NT2/D1 (cell line): ENCODE measurements at places on chromosomes 12 and 14.
A peak's percentile ranks its signal among the peaks of the same experiment; 100 is the strongest.

GRCh38 chr12:57539-57938 is 9.0 kb upstream of the IQSEC3 start:
- no peak for DNase-seq

- DNase-seq, result no peak
Measured at GRCh38 chr12:67107235-67107634, 161.9 kb upstream of the CAND1 start.

DNA sequence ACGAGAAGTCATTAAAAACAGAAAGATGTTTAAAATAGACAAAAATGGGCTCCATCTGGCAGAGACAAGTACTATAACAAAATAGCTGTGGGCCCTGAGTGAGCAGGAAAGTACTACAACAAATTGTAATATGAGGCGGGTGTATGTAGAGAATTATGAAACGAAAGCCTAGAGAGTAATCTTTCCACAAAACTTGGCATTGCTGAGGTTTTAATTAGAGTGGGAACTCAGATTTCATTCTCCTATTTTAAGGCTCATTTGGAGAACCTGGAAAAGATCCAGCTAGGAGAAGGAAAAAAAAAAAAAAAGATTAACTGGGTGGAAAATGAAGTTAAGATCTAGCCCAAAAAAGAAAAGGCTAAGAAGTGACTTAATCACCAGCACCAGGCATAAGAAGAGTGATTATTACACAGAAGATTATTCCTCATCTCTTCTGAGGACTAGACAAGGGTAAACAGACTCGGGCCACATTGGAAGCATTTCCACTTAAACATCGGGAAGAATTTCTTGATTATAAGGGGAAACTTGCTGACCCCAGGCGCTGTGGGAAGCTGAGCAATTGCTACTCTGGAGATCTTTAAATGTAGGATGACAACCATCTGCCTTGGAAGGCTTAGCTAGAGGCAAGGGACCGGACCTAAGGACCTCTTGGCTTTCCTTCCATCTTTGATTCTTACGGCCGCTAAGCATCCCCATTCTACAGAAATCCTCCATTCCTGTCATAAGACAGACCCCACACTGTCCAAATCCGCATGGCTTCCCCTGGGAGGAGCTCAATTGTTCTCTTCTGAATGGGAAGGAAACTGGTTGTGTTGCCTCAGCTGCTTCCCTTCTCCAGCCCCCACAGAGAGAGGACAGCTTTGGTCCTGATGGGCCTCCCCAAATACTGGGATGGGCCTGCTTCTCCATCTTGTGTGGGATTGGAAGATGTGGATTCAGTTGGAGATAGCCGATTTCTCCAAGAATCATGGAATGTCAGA is 40.6 kb downstream of the IGF1 start:
- no peak for DNase-seq

DNA sequence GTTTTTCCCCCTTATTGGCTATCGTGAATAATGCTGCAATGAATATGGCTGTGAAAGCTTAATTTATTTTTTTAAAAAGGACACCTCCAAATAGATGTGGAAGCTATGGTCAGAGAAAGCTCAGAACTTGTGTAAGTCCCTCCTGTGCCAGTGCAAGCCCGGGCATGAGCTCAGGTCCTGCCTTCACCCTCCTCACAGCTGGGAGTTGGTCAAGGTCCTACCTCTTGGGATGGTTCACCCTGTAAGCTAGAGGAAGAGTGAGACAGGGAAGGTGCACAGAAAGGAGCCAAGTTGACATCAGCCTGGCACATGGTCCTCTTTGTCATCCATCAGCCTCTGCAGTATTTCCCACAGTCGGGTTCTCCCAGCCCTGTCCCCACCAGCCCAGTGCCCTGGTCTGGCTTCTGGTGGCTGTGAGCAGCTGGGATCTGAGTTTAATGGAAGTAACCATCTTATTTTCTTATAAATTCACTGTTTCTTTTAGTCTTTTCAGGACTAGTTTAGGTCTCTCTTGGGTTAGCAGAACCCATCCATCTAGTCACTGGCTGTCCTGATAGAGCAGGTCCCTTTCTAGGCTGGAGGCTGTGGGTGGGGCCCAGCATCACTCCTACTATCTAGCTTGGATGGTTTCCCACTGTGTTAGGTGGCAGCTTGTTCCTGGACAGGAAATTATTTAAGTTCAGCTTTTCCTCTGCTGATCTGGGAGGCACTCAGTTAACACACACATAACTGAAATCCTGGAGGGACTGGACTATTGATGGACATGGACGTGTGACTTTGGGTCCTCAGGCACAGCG is 11.8 kb upstream of the PLEKHG3 start:
- no peak for DNase-seq

DNA sequence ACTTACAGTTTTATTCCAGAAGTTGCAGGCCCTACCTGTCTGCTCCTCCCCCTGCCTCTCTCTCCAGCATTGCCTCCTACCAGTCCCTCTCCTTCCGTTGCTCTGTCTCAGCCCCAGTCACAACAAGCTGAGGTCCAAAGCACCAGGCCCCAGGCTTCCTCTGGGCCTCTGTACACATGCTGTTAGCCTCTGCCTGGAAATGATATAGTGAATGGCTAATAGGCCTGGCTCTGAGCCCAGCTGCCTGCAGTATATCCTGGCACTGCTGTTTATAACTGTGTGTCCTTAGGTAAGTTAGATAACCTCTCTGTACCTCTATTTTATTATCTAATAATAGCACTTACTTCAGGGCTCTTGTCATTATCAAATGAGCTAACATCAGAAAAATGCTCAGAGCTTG is 114.9 kb upstream of the PWP1 start:
- DNase-seq, result no peak

GRCh38 chr14:94893411-94894160 is 123.7 kb upstream of the GSC start:
- DNase-seq, result no peak

DNA sequence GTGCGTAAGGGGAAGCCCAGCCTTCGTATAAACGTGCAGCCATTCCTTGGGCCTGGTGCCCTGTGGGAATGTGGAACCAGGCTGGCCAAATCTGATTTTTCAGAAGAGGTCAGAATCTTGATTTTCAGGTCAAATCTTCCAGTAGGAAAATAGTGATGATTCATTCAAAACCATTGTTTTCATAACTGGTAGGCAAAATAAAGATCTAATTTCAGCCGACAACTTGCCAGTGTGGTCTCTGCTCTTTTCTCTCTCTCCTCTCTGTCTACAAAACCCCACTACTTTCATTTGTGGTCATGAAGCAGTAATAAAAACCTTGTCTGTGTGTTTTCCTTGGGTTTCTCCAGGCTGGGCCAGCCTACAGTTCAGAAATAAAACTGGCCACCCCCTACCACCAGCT is 135.1 kb downstream of the RBM19 start:
- no peak for DNase-seq

DNA sequence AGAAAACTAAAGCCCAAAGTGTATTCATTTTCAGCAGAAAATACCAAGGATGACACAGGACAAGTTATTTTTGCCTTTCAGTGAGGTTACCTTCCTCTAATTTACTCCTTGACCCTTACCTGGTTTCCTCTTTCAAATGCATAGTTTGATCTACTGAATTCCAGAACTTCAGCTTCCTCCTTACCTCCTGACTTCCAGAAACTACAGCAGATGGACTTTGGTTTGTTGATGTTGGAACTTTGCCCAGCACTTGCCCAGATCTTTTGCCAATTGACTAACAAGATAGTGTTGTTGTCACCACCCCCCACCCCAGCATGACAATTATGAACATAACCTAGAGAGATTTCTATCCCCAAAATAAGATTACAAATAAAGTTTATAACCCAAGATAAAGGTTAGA is 63.2 kb downstream of the NAV3 start:
- DNase-seq, result no peak

DNA sequence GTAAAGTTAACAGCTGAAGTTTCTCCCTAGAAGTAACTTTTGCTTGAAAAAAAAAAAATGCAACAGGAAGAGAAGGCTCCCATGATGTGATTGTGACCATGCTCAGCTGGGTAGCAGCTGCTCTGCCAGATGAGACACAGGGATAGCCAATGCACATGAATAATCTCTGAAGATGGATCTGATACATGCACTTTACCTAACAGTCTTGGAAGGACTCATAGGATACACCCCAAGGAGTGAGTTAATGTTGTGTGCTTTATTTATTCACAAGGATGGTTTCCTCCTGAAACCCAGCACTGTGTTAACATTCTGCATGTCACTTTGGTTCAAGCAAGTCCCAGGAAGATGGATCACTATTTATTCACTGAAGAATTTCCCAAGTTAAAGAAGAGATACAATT is 46.5 kb downstream of the NDUFA12 start:
- no peak for DNase-seq

- no peak for DNase-seq
Measured at GRCh38 chr14:55070981-55071411, 19.5 kb downstream of the MAPK1IP1L start.

GRCh38 chr14:81295958-81296923 is 75.5 kb upstream of the GTF2A1 start:
- DNase-seq, result no peak

DNA sequence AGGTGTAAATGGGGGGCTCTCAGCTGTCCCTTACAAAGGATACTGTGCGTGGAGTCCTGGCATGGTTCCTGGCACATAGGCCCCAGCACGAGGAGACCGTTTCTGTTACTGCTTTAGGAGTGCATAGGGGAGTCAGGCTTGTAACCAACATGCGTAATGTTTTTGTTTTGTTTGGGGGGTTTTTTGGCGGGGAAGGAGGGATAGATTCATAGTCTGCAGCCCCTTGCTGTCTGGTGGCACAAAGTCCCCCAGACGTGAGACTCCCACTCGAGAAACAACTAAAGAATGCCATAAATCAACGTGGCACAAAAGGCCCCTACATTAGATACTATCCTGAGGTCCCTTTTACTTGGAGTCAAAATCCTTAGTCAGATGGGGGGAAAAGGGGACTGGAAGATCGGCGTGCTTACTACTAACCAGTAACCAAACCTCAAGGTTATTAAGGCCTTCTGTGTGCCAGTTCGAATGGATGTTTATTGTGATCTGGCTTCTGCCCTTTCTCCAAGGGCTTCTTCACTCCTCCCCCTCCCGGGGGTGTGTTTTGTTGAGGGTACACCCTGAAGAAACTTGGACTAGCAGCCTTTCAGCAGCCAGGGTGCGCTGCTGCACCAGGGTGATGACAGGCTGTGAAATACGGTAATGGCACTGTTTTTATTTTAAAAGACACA is 874 bp downstream of the ISCU start:
- peak; percentile 70 for DNase-seq

GRCh38 chr14:74392616-74393570 is 33.1 kb downstream of the SYNDIG1L start:
- no peak for DNase-seq

- no peak for DNase-seq
Measured at GRCh38 chr14:47993883-47994282, 318.5 kb upstream of the MDGA2 start.

- DNase-seq, result no peak
Measured at GRCh38 chr12:108518716-108519496, 3.8 kb downstream of the FICD start.

- DNase-seq, result no peak
Measured at GRCh38 chr14:91899806-91900205, 32.5 kb upstream of the TC2N start.

DNA sequence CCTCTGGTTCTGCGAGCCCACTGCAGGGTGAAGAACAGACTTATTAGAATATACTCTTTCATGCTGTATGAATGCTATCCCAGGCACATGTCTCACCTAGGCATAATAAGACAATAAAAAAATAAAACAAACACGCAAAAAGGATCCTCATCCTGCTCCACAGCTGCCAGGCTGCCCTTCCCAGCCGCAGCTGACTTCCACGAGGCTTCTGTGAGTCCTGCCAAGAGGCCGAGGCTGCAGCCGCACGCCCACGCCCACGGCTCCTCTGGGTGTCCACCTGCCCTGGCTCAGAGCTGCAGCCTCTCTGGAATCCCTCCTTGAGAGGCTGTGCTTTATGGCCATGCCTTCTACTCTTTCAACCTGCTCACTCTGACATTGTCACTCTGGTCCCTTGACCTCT is 6.9 kb downstream of the SMIM41 start:
- DNase-seq, result no peak

DNA sequence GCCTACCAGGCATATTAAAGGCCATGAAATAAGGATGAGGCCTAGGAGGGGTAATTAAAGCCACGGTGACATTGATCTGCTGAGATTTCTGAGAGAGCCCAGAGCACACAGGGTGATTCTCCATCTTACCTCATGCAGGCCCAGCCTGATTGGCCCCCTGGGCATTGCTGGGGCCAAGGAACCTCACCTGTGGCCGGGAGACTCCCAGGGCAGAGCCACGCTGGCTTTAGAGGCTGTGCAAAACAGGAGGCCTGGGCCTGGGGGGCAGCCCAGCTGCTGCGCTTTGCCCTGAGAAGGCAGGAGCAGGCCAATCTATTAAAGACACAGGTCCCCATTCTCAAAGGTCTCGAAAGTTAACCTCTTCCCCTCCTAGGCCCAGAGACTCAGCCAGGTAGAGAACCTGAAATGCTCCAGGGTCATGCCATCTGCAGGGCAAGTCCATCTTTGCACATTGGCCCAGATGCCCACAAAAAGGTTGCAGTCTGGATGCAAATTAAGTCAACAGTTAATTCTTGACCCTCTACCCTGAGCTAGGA is 1099.7 kb downstream of the BCL11B start:
- DNase-seq, result no peak

DNA sequence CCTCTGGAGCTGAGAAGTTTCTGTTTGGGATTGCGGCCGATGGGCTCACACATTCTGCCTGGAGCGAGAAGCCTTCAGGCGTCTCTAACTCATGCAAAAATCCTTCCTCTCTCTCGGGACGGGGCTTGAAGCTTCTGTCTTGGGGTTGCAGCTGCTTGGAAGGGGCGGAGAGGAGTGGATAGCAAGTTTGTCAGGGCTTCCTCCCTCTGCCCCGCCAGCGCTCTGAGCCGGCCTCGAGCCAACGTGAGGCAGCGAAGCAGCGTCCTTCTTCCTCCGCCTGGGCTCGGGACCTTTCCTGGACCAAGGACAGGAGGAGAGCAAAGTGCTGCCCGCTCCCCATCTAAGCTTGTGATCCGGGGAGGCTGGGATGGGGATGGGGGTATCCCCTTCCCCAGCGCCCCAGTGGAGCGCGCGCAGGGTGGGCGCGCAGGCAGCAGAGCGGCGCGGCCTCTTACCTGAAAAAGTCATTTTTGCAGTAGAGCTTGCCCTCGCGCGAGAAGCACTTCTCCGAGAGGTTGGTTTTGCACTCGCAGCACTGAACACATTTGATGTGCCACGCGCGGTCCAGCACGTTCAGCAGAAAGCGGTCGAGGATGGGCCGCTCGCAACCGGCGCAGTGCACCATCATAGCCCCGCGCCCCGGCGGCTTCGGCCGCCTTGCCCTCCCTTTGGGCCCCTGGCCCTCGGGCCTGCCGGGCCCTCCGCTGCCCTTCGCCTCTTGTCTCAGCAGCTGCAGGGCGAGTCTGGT is 626 bp downstream of the LHX5 start:
- DNase-seq, result no peak

GRCh38 chr14:89613260-89614008 is 196.4 kb upstream of the FOXN3 start:
- DNase-seq, result no peak

- no peak for DNase-seq
Measured at GRCh38 chr12:69130064-69130463, 109.3 kb upstream of the CPSF6 start.

- DNase-seq, result no peak
Measured at GRCh38 chr12:58029260-58029659, 87.9 kb downstream of the ATP23 start.
